ENCODE measurements at places on chromosomes 2 and 18. TPM values are rescaled to one million over a fixed set of nuclear protein-coding genes. Genes with fewer than 3 reads are reported as not detected.

The SCYGR4 gene
- total RNA-seq, result not detected

The TCF23 gene
- 7.4 TPM for total RNA-seq

The DAPL1 gene
- 101 TPM for total RNA-seq

The STARD6 gene
- total RNA-seq, result not detected

The FBXO41 gene
- total RNA-seq, result 2.7 TPM

The RMDN2 gene
- 5.9 TPM for total RNA-seq

The IL36A gene
- 2.7 TPM for total RNA-seq

The ZC3H15 gene
- 59.9 TPM for total RNA-seq

DNA sequence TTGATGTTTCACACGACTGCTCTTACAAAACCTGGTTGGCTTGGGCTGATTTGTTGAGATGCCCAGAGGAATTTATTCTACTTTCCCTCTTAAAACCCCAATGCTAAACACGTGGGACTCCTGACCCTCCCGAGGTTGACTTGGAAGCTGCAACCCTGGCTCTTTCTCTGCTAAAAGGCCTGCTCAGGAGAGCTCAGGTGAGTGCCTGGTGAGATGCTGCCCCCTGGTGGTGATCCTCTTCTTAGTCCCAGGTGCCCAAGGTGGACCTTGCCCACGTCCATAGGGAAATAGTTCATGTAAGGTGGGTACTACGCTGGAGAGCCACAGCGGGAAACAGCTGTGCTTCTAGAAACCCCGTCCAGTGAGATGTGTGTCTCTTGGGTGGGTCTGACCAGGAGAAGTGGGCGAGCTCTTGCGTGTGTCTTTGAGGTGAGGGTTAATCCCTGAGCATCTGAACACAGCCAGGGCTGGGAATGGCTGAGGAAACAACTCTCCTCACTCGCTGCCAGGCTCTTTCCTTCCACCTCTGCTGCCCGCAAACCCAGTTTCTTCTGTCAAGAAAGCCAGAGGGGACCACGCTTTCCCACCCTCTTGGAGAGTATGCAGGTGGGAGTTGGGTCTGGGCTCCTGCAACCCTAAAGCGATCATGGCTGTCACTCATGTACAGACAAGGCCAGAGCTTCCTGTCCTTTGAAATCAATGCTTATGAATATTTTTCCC, 25.5 kb upstream of the PXDN start:
- DNase-seq, result no peak

GRCh38 chr2:158745866-158746382, 49.2 kb upstream of the DAPL1 start:
- DNase-seq, result no peak

- DNase-seq, result no peak
Observed at GRCh38 chr2:9071032-9071431, 67.5 kb upstream of the MBOAT2 start.

DNA sequence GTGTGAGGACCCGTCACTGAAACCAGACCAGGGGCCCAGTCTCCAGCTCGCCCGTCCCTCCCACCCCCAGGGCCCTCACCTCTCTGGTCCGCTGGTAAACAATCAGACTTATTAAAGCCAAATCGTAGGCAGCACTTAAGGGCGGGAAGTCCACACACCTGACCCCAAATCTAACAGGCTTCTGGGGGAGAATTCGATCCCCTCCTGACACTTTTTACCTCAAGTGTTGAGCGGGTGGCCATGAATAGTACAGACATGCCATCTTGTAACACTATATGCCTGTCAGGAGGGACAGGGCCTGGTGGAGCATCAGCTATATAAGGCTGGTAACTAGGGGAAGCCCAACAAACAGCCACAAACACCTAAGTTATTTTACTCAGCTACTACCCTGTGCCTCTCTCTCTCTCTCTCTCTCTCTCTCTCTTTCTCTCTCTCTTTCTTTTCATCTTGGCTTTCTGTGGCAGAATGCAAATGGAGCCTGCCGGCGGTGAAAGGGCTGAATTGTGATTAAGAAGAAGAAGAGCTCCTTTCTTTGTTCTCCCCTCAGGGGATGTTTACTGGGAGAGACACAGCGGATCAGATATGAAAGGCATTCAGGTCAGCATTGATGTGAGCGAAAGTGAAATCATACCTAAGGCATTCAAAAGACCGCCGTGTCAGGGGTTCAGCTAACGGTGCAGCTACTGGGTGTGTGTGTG, 9.5 kb downstream of the ZEB2 start:
- no peak for DNase-seq

GRCh38 chr2:200609028-200609614, 23.3 kb downstream of the AOX1 start:
- no peak for DNase-seq

DNA sequence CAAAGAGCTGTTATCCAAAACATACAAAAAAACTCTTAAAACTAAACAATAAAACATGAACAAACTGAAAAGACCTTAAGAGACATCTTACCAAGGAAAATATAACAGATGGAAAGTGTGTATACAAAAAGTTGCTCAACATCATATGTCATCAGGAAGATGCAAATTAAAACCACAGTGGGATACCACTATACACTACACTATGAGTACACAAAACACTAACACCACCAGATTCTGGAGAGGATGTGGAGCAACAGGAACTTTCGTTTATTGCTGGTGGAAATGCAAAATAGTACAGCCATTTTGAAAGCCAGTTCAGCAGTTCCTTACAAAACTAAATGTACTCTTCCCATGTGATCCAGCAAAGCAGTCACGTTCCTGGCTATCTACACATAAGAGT, 221.4 kb downstream of the CMPK2 start:
- DNase-seq, result no peak

- no peak for DNase-seq
Observed at GRCh38 chr2:232372231-232373208, 6.0 kb upstream of the ALPP start.

DNA sequence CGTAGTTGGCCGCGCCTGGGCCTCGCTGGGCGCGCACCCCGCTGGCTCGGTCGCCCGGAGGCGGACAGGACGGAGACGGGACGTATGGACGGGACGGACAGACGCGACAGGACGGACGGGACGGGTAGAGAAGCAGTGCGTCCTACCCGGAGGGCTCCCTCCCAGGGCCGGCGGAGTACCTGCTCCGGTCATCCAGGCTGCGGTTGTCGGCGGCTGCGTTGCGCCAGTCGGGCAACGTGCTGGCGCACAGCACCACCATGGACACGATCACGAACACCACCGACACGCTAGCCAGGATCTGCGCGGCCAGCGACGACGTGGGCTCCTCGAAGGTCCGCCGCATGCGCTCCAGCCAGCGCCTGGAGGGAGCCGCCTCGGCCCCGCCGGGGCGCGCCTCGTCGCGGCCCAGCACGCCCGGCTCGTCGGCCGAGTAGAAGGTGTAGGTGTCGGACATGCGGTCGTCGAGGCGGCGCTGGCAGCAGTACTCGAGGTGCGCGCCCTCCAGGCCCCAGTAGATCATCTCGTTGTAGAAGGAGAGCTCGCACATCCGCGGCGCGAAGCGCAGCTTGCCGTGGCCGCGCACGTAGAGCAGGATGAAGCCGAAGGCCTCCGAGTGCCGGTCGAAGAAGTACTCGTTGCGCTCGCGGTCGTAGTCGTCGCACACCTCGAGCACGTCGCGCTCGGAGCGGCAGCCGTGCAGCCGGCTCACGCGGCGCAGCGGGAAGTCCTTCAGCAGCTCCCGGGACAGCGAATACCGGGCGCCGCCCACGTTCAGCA, 903 bp downstream of the KCNG3 start:
- DNase-seq, result no peak

- DNase-seq, result no peak
Observed at GRCh38 chr18:55228707-55229106, 269.4 kb upstream of the CCDC68 start.
